ENCODE measurements at places on chromosomes 12 and 14. TPM values are rescaled to one million over a fixed set of nuclear protein-coding genes. Genes with fewer than 3 reads are reported as not detected.

SLCO1B1 gene
- total RNA-seq = not detected

APOF gene
- total RNA-seq = not detected

VEZT gene
- 84.6 TPM for total RNA-seq

CACNA2D4 gene
- total RNA-seq = 0.97 TPM

TAS2R8 gene
- 0.43 TPM for total RNA-seq

CCDC198 gene
- not detected for total RNA-seq

ERP27 gene
- not detected for total RNA-seq

KLHL33 gene
- total RNA-seq = 0.43 TPM

NPFF gene
- not detected for total RNA-seq

HOXC6 gene
- total RNA-seq = 1.6 TPM
